Progenitor cell of endocrine pancreas (in vitro differentiated cells): ENCODE measurements at places on chromosomes 4 and X. TPM values are rescaled to one million over a fixed set of nuclear protein-coding genes. Genes with fewer than 3 reads are reported as not detected.

ODAM gene
- total RNA-seq: not detected in 2 replicates

ERVMER34-1 gene
- total RNA-seq: 2.2 and 3.2 TPM in 2 replicates

ZAR1 gene
- total RNA-seq: 0.27 TPM in 1 of 2 replicates, not detected in the other

GRCh38 chr4:140152751-140153418 is 1.1 kb downstream of the MAML3 start:
- peak; percentile 50 for DNase-seq

DNA sequence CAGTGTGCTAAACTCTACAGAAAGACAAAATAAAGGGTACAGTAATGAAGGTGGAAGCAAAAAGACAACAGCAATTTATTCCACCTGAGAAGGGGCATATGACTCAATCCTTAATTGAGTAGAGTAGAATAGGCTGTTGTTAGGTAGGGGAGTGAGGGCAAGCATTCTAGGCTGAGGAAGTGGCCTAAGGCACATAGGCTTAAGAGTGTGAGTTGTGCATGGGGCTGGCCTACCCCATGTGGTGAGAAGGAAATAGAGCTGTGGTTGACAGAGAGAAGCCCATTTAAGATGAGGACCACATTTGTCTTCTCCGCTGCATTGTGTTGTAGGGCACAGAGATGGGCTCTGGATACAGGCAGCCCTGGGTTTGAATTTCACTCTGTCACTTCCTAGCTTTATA is 3.4 kb upstream of the ZCCHC18 start:
- DNase-seq: no peak

GAR1 gene
- 25.7 and 25.9 TPM in 2 replicates for total RNA-seq

GRCh38 chr4:145071560-145071959 is 26.4 kb downstream of the ANAPC10 start:
- no peak for DNase-seq

DCAF4L1 gene
- 0.17 and 0.20 TPM in 2 replicates for total RNA-seq

DNA sequence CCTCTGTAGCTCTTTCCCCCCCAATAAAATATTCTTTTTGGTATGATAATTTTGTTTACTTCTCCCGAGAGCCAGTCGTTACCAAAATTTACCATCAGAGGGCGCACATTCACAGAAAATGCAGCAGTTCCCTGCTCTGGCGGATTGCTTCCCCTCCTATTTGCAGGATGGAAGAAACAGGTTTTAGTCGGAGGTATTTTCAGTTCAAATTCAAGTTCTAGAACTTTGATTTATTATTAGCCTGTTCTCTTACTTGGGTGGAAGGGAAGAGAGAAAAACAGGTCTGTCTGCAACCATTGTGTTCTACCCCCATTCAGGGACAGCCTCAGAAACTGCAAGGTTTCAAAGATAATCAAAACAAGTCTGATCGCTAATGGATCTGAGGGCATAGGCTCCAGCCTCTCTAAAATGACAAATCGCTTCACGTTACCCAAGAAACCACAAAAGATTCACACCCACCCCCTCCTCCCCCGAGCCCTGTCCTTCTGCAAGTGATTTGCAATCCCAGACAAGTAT is 263.8 kb upstream of the RPS6KA3 start:
- peak; percentile 59 for DNase-seq

DNA sequence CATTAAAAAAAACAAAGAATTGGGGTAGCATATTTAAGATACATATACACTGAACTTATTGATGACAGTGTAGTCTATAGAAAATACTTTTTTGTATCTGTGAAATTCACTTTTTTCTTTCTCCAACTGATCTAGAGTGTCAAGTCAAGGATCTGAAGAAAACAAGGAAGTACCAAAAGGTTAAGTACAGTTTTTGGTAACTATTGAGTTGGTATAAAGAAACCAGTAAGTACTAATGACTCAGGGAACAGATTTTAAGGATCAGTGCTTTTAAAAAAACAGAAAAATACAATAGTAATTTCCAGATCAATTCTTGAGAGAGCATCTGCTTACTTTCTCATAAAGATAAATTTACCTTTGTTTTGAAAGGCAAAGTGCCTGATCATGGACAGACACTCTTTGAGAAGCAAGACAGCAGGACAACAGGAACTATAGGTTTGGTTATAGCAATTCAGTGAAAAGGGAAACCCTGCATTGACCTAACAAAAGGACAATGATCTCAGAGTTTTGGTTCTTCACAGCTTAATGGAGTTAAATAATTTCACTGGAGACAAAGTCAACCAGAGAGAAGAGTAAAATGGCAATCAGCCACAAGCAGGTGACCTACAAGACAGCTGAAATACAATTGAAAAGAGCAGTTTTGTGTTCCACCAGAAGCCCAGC is 23.4 kb downstream of the TRMT10A start:
- no peak for DNase-seq

SLC49A3 gene
- 12.9 and 13.1 TPM in 2 replicates for total RNA-seq

DNA sequence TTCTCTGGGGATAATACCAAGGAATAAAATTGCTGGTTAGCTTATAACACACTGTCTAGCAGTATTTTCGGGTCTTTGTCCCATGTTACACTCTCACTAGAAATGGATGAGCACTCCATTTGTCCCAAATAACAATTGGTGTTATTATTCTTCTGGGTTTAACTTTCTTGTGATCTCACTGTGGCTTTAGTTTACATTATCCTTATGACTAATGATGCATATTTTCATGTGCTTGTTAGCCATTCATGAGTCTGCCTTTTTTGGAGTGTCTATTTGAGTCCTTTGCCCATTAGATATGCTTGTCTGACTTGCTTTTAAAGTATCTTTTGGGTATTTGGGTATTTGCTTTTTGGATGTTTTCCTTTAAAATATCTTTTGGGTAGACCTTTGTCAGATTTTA is 372.9 kb upstream of the TENM3 start:
- DNase-seq: no peak

DNA sequence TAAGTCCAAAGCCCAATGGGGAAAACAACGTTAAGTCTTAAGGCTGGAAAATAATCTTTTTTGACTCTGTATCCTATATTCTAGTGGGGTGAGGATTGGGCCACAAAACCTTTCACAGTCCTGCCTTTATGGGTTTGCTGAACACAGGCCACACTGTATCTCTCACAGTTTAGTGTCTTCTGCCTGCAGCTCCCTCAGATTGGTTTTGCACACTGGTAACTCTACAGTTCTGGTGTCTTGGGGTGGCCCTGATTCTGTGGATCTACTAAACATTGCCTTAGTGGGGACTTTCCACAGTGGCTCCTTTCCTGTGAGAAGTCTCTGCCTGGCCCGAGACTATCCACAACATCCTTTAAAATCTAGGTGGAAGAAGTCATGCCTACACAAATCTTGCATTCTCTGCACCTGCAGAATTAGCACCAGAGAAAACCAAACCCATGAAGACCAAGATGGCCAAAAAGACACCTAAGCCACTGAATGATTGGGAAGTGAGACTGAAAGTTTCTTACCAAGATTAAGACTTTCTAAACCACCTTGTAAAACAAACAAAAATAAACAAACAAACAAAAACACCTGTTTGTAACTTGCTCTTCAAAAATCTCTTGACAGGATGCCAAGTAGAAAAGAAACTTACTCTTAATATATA is 150.4 kb upstream of the PCDH10 start:
- DNase-seq: no peak

MYOZ2 gene
- total RNA-seq: 0.10 and 0.16 TPM in 2 replicates

GRCh38 chr4:23401572-23401971 is 488.3 kb downstream of the PPARGC1A start:
- DNase-seq: no peak

DNA sequence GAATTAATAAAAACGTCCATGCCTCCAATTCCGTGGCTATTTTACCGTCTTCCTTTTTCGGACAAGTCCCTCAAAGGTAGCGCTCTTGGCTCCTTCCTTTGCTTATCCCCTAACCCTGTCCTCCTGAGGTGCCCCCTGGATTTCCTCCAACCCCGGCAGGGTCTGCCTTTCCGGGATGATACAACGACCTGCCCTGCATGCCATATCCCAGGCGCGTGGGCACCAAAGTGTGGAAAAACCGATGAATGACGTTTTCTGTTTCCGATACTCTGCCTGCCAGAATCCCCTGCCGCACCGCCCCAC is 706 bp upstream of the CSTF2 start:
- no peak for DNase-seq

GRCh38 chr4:189850239-189850856 is 90.3 kb upstream of the FRG1 start:
- no peak for DNase-seq
